T-cell (primary cell): ENCODE measurements at places on chromosomes 2 and 18.

DNA sequence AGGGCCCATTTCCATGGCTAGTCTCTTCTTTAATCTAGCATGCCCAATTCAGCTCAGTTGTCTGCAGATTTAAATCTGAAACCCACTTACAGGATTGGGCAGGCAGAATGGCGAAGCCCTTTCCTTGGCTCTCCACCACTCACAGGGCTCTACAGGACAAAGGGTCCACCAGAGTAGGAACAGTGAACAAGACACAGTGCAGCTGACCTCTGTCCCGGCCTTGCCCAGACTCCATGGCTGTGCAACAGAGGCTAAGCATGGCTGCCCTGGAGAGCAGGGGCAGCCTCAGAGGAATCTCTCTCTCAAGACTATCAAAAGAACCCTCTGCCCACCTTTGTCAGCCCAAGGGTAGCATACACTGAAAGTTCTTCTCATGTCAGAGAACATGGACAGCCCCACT, 9.7 kb upstream of the ATP6V1B1 start:
- no peak for DNase-seq

DNA sequence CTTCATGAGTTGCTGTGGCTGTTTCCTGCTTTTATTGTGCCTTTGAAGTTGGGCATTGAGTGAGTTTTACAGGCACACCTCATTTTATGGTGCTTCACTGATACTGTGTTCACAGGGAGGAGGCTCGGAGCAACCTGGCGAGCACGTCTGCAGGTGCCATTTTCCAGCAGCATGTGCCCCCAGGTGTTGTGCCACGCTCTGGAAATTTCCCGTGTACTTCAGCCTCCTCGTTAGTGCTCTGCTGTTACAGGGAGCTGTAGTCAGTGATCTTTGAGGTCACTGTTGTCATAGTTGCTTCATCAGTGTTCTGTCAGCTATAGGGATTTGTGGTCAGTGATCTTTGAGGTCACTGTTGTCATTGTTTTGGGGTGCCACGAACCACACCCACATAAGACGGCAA, 20.1 kb downstream of the CTDP1 start:
- DNase-seq = no peak

- DNase-seq = no peak
Measured at GRCh38 chr18:37429791-37430190, 135.8 kb downstream of the CELF4 start.

DNA sequence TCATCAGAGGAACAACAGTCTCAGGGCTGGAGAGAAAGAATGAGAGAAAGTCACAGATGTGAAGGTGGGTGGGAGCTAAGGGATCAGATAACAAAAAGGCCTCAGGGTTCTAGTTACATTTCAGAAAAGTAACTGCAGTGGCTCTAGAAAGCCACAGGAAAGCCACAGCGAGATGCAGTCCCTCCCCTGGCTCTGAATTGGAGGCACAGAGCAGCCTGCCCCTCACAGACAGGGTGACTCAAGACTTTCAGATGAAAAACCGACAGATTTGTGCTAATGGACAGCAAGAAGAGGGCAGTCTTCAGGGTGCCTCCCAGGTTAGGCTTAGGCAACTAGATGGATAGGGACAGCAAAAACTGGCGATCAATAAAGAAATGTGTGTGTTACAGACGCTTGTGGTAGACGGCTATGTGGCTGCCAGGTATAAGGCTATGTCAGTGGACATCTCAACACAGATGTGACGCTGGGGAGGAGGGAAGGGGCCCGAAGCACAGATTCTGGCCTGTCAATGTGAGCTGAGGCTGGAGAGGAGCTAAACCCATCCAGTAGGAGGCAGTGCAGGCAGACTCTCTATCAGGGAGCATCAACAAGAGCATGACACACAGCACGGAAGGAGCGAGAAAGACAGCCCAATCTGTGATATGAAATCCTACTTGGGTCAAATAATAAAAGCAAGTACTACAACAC, 26.2 kb downstream of the UNC50 start:
- DNase-seq = no peak

DNA sequence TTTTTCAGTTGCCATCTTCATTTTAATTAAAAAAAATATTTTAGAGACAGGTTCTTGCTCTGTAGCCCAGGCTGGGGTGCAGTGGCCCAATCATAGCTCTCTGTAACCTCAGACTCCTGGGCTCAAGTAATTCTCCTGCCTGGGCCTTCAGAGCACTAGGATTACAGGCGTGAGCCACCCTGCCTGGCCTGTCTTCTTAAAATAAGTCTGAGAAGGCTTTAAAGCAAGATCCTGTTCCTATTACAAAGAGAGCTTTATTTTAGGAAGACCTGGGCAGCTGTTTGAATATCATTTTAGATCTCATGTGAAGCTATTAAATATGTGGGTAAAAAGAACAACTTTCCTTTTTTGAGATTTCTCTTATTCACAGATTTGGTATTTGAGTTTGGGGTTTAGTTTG, 1.5 kb downstream of the FAM228A start:
- DNase-seq = no peak

GRCh38 chr2:69755862-69756467, 14.0 kb downstream of the ANXA4 start:
- no peak for DNase-seq

GRCh38 chr2:239035997-239036731, 188.3 kb downstream of the TWIST2 start:
- DNase-seq = no peak

DNA sequence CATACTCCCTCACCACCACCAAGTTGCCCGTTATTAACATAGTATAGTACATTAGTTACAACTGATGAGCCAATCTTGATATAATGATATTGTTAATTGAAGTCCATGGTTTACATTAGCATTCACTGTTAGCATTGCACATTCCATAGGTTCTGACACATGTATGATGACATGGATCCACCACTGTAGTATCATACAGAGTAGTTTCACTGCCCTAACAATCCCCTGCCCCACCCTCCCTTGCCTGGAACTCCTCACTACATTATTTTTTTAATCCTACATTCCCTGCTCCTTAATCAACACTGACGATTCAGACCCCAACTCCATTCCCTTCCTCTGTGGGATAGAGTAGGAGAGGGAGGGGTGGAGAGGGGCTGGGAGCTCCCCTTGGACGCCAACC, 20.2 kb upstream of the ST3GAL5 start:
- DNase-seq = no peak

DNA sequence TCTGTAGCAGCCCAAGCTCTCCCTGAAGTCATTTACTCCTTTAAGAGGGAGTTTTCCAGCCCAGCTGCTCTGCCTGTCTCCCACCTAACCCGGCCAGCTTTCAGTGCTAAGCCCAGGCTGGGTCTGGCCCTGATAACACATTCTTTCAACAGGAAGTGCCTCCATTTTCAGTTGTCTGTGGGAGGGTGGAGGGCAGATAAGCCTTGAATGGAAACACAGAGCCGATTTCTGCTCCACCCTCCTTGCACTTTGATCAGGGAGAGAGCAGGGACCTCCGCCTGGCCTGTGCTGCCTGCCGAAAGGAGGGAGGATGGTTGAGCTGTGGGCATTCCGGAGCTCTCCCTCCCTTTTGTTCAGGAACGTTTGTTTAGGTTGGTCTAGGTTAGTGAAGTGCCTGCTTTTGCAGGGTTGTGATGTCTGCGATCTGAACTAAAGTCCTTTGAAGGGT, 24.8 kb downstream of the GATA6 start:
- DNase-seq = no peak

- no peak for DNase-seq
Measured at GRCh38 chr2:176024083-176024482, 22.0 kb upstream of the LNPK start.

DNA sequence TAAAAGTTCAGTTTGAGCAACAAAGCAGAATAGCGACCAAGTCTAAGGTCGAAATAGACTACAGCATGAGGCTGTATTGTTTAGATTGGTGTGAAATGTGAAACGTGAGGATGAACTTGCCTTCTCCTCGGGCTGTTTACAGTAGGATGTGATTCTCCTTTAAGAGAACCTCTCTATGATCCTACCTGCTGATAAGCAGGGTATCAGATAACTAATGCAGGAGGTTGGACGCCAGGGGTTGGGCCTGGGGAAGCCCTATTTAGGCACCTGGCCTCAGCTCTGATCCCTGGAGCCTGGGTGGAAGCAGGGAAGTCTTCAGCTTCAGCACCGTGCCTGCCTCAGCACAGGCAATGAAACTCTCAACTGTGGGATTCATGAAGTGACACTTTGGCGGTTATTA, 11.4 kb downstream of the CRYGD start:
- DNase-seq = no peak
